Ascending aorta (tissue), 2 donors: ENCODE measurements at places on chromosomes 11 and 22.

GRCh38 chr22:19990188-19990587 is 26.4 kb downstream of the ARVCF start:
- no peak for DNase-seq

GRCh38 chr11:47686151-47686550 is 29.0 kb downstream of the AGBL2 start:
- no peak for DNase-seq

DNA sequence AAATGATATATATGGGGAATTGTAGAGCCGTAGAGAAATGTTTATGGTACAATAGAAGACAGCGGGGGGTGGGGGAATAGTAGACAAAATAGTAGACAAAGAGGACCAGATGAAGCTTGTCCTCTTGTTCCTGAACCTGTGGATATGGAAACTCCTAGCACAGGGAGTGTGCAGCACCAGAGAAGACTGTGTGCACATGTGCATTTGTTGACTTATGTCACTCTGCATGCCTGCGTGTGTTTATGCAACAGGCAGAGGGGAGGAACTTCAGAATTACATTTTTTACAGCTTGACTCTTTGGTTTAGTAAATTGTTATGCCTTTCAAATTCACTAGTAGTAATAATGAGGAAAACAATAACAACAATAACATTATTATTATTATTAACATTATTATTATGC is 36.0 kb downstream of the TENM4 start:
- no peak for DNase-seq

DNA sequence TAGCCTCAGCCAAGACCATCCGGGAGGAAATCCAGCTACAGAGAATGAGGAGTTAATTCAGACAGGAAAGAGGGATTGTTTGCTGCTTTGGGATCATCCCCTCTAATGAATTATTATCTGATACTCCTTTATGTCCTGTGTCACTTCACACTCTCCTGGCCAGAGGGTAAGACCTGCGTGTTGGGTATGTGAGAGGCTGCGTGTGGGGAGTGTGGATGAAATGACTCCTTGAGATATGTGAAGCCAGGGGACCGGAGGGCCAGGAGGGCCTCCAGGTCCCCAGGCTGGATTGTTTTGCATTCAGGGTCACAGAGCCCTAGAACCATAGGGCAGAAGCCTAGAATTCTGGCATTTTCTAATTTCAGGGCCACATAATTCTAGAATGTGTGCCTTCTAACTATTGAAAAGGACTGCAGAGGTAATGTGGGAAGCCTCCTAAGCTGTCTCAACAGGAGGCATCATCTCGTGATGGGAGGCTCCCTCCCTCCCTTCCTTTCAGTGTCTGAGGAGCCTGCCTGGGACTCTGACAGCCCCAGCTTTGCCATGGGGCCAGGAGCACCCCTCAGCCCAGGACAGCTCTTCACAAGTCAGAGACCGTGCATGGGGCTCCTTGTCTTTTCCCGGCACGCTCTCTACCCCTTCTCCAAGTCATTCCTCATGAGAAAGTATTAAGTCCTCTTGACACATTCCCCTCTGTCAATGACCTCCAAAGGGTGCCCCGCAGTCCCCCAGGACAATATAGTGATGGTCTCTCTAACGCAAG is 3.7 kb downstream of the TPBGL start:
- peak; percentile 50 for DNase-seq

- no peak for DNase-seq
These were observed 3.1 kb upstream of the TMEM109 start for GRCh38 chr11:60910711-60911380.

DNA sequence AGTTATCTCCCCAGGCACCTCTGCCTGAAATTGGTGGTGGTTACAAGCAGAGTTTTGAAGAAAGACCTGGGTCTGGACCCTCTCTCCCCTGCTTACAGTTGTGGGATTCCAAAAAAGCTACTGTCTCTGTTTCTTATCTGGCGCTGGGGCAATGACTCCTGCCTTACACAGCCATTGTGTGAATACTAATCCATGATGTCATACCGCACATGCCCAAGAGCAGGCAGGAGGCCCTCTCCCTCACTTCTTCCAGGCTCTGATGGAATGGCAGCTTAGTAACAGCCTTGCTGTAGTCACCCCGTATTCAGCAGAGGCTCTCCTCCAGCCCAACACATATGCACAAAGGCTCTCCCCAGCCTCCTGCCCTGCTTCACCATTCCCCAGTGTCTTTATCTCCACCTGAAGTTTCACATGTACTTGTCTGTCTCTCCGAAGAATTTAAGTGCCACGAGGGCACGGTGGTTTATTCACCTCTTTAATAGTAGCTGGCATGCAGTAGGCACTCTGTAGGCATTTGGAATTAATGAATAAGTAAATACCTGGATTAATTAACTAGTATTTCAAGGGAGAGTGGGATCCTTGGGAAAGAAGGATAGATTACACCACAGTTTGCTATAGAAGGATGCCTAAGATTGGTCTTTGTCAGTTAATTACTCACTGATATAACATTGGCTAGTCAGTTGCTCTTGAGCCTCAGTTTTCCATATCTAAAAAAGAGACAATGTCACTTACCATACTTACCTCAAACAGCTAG is 165.6 kb downstream of the ETS1 start:
- DNase-seq = no peak

DNA sequence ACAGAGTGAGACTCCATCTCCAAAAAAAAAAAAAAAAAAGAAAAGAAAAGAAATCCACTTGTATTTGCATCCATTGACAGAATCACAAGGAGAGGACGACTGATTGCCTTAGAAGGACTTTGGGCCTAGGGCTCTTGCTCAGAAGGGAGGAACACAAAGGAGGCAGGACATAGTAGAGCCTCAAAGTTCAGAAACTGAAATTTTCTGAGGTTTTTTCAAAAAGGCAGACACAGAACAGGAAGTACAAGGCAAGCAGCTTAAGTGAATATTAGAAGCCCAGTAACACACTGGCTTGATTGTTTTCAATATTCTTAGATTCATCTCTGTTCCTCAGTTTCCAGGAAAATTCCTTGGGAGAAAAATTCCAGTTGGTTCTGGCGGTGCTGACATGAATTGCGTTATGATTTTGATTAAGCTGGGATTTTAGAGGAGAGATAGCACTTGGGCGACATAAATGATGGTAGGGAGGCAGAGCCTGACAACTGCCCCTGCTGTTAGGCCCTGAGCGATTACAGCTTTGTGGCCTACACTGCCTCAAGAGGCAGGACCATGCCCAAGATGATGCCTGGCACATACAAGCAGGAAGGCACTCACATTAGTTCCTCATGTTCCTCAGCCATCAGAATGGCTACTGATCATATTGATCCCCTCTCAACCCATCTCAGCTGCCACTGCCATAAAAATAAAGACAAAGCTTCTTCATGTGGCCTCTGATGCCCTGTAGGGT is 15.3 kb downstream of the CLPB start:
- no peak for DNase-seq

DNA sequence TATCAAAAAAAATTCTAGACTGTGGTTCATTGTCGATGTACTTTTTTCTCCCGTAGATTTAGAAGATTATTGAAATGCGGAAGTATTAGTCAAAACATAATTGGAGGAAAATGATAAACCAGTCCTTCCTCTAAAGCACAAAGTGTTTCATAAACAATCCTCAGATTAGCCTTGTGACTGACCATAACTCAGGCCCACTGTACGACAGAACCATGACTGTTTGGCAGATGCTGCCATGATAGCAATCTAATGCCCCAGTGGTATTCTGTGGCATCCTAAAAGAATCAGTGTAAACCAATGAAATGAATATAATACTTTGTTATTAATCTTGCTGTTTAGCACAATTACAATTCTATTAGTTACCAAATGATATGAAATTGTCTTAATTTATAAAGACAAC is 127.0 kb upstream of the CTSC start:
- no peak for DNase-seq

DNA sequence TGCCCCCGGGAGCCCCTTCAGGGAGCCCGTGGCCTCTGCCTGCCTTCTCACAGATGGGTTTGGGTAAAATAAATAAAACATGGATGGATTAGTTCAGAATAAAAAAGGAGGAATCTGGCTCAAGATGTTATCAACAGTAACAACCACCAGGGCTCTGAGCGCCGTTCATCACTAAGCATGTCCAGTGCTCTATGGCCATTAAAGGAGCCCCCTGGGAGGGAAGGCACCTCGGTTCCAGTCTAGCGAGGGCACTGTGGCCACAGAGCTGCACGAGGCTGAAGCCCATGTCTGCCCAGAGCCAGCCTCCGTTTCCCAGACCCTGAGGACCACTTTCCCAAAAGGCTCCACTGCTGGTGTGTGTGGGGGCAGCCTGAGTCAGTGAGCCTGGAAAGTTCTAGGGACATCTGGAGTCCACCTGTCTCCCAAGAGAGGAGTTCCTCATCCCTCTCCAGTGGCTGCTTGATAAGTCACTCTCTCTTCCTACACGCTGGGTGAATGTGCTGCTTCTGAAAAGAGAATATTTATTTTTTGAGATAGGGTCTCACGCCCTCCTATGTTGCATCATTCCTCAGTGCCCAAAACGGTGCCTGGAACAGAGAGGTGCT is 614.6 kb downstream of the TBC1D22A start:
- DNase-seq = peak; percentile 33

DNA sequence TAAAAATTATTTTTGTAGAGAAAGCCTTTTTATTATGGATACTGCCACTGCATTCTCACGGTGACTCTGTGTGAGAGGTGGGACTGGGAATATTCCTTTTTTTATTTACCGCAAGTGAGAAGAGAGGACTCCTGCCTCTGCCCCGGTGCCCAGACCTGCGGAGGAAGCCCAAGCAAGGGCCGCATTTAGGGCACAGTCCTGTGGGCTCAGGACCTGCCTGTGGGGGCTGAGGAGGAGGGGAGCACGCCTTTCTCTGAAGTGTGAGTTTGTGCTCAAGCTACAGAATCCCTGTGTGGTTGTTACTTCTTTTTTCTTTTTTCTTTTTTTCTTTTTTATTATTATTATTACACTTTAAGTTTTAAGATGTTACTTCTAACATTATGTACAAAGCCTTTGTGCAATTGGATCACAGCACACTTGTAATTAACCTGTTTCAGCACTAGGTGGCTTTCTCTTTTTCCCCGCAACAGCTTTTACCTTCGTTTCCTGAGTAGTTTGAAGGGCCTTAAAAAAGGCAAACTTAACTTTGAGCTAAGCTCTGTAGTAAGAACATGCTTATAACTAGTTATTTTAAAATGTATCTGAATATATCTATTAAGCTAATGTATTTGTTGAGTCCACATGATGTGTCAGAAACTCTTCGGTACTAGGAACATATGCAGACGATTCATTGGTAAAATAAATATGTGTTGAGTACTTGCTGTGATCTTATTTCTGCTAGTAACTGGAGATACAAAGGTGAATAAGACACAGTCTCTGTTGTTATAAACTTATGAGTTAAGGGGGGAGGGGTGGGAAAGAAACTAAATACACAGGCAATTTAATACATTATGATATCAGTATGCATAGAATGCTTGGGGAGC is 18.3 kb downstream of the AMOTL1 start:
- no peak for DNase-seq

GRCh38 chr22:32916025-32916424 is 114.5 kb downstream of the TIMP3 start:
- DNase-seq = no peak

- no peak for DNase-seq
These were observed 18.6 kb upstream of the NXPE4 start for GRCh38 chr11:114614127-114614720.

- DNase-seq = no peak
These were observed 13.8 kb downstream of the MRGPRF start for GRCh38 chr11:68999093-68999747.

- no peak for DNase-seq
These were observed 23.4 kb upstream of the PLAAT2 start for GRCh38 chr11:63586451-63587166.

- no peak for DNase-seq
These were observed 22.5 kb upstream of the ALG8 start for GRCh38 chr11:78161962-78162371.

DNA sequence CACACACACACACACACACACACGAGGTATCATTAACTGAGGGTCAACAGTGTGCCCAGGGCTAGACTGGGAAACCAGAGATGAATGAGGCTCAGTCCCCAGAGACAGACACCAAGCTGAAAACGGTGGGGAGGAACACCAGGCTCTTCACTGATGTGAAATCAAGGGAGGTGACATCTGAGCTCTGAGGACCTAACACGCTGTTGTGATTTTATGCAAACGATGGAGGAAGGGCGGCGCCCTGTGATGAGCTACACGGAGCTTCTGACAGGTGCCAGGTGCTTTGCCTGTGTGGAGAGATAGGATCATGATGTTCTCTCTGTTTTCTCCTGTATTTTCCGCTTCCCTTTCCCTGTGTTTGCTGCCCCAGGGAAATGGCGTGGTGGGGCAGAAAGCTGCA is 6.5 kb upstream of the CYB5R3 start:
- no peak for DNase-seq

- no peak for DNase-seq
These were observed 16.7 kb upstream of the NAP1L4 start for GRCh38 chr11:3008746-3009336.

DNA sequence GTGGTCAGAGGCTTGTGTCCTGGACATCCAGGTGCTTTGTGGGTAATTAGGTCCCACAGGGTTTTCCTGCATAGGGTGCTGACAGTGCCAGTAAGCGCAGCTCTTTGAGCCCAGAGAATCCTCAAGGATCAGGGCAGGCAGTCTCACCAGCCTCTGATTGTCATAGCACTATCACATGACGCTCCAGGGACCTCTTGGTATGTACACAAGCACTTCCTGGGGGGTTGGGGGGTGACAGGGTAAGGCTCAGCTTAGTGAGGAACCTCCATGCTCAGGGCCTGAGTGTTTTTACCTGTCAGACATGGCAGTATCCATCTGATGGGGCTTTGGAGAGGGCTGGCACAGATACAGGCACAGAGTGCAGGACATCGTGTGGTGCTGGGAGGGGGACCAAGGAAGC is 27.9 kb upstream of the SUSD2 start:
- no peak for DNase-seq

- DNase-seq = no peak
These were observed at the start of gene SH3BP1 for GRCh38 chr22:37639070-37639760. Gene SH3BP1, plus strand, starts transcription at chr22:37639669. Its CDS starts 119 bp downstream, at chr22:37639788.

DNA sequence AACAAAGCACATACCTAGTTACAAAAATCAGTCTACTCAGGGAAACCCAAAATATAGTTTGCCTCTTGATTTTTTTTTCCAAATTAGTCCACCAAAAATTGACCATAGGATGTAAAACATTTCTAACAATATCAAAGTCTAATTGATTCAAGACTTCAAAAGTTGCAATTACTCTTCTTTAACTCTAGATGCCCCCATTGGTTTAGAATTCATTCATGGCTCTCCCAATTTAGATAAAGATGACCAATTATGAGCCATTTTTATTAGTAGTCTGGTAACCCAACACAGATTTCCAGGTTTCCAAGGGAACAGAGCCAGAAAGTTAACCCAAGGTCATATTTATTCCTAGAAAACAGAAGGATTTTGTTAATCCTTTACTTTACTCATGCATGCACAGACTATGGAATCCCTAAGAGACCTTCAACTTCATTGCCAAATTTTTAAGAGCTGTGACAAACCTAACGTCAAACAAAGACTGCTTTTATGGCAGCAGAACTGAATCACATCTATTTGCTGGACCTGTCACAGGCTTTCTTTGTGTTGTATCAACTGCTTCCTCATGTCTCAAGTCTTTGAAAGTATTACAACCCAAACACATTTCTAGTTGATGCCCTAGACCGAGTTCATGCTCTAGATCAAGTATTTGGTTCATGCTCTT is 55.3 kb downstream of the C22orf42 start:
- no peak for DNase-seq

- DNase-seq = no peak
These were observed 62.9 kb downstream of the MYEOV start for GRCh38 chr11:69356703-69357457.
